ENCODE measurements at places on chromosomes 11 and 22.

GRCh38 chr11:102468616-102469195 lies 16.1 kb upstream of the TMEM123 start:
- DNase-seq: peak; percentile 23

- DNase-seq: no peak
These were observed 13.0 kb downstream of the SMTN start for GRCh38 chr22:31094021-31094551.

DNA sequence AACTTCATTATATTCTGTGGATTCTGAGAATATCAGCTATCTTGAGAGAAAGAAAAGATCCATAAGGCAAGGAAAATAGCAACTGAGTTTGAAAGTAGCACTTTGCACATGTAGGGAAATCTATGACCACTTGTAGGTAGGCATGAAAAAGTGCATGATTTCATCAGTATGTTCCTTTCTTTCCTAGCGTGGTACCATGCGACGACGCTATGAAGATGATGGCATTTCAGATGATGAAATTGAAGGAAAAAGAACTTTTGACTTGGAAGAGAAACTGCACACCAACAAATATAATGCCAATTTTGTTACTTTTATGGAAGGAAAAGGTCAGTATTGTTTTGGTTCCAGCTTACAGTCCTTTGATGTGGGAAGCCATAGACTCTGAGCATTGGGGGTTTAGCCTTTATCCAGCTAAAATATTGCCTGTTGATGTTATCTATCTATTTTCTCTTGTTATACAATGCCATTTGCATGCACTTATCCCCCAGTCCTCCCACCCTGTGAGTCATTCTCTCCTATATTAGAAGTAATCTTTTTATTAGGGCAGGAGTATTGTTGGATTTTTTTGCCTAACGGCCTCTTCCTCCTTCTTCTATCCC lies 60.9 kb downstream of the KDM2A start:
- no peak for DNase-seq

GRCh38 chr11:2816523-2816922 lies 69.1 kb downstream of the CDKN1C start:
- DNase-seq: no peak

DNA sequence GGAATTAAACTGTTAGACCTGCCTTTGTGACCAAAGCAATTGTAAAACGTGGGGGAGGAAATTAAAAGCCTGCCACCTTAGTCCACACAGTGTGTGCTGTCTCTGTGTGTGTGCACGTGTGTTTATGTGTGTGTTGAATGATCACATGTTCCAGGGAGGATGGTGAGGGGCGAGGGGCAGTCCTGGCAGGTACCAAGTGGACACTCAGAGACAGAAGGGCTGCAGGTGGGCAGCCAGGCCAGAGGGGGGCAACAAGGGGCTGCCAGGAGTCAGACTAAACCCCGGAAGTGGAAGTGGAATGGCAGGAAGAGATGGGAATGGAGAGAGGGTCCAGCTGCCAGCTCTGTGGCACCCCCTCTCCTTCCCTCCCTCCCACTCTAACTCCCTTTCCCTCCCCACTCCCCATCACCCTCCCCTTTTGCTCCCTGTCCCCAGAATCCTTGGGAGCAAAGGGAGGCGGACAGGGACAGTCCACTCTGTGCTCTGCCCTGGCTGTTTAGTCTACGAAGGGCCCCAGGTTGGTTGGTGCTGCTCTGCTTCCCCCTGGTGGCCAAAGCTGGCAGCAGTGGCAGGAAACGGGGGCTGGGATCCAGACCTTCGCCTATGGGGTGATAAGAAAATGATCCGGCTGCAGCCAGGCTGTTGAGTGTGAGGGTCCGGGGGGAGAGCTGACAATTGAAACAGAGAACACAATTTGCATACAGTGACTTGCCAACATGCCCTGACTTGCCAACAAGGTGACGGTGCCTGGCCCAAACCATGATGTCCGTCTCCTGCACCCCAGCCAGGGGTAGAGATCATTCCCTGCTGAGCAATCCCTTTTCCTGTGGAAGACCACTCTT lies 24.4 kb downstream of the P2RY2 start:
- peak; percentile 71 for DNase-seq

DNA sequence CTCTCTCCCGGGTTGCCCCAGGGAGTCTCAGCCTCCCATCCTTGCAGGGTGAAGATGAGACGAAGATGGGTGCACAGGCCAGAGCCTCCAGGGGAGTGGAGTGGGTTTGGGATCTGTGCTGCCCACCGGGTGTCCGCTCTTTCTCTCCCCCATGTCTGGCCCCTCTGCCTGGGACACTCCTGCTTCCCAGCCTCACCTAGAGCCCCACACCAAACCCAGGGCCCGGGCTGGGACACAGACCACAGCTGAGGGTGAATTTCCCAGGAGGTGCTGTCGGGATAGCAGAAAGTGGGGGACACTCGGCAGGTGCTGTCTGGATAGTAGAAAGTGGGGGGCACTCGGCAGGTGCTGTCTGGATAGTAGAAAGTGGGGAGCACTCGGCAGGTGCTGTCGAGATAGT lies 25.0 kb upstream of the KRTAP5-7 start:
- DNase-seq: no peak

- no peak for DNase-seq
These were observed 14.9 kb downstream of the KBTBD3 start for GRCh38 chr11:106061954-106062949.

- DNase-seq: no peak
These were observed 1074.9 kb downstream of the FAM181B start for GRCh38 chr11:81658722-81659121.

DNA sequence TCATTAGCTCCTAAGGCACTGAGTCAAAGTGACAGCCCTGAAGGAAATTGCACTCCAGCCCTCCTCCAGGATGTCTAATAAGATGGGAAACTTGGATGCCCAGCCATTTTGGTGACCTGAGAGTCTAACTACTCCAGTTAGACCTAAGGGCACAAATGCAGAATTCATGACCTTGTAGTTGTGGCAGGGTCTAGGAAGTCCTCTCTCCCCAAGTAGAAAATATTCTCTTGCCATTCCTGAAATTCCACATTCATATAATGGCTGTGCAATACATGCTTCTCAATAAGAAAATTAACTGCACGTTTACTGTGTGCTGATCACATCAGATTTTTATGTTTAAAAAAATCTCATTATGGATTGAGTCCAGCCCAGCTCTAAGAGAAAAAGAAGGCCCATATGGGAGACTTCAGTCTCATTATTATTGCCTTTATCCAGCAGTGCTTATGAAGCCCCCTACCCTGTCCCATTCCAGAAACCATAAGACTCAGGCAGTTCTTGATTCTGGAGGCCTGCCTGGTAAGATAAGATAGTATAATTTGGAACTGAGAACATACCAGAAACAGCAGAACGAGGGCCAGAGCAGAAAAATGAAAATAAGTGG lies 133.7 kb upstream of the LDLRAD3 start:
- DNase-seq: no peak
